ENCODE measurements at places on chromosomes 2 and 18.
A peak's percentile ranks its signal among the peaks of the same experiment; 100 is the strongest.

DNA sequence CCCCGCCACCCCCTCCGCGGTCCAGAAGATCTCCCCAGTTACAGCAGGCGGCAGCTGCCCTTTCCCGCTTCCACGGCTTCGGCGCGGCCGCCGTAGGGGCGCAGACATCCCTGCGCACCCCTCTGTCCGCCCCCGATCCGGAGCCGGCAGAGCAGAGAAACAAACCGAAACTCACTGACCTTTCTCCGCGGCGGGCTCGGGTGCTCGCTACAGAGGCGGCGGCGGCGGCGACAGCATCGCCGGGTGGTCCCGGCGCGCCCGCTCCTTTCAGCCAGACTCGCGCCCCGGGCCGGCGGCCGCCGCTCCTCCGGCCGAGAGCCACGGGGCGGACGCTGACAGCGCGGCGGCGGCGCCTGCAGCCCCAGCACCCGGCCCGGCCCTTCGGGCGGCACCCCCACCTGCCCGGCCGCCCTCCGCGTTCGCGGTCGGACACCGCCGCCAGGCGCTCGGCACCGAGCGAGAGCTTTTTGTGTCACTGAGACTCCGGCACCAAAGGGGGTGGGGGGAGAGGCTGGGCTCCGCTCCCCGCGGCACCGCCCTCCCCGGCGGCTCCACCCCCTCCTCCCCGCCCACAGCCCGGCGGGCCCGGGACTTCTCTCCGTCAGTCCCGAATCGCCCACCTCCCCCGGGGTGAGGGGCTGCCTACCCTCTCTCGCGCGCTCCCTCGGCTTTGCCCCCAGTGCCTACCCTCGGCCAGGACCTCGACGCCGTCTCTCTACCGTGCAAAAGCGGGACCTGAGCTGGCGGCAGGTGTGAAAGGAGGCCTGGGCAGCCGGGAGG is 1.4 kb upstream of the RNF152 start:
- peak; percentile 58 for DNase-seq

GRCh38 chr2:203972066-203972465 is 35.5 kb downstream of the ICOS start:
- DNase-seq = no peak

DNA sequence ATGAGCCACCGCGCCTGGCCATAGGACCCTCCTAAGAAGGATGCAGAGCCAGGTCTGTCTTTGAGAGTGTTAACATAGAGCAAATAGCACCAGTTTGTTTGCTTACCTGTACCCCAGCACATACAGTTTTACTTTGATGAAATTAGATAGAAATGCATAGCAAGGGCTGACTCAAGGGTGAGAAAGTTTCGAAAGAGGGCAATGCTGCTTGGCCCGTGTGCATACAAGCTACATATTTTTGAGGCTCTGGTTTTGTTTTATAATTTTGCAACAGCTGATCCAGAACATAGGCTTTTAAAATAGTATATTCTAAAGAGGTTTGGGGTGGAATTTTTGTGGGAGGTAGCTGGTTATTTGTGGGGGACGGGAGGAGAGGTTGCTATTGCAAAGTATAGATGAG is 151.7 kb downstream of the MCFD2 start:
- no peak for DNase-seq

GRCh38 chr2:236946871-236947270 is 138.8 kb upstream of the COPS8 start:
- no peak for DNase-seq

DNA sequence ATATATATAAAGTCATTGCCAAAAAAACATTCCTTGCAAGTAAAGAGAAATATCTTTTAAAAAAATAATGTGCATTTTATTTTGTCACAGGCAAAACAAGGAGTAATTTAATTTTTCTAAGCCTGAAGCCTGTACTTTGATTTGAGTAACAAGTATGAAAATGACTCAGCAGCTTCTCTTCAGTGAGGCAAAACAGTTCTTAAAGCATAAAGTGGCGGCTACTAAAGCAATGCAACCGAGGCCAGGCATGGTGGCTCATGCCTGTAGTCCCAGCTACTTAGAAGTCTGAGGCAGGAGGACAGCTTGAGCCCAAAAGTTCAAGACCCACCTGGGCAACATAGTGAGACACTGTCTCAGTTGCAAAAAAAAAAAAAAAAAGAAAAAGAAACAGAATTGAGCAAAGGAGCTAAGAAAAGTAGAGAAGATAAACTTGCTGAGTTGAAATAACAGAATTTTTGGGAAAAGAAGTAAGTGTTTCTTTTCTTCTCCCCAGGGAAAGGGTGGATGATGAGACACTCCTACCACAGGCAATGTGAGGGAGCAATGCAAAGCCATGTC is 29.6 kb downstream of the DOK1 start:
- DNase-seq = no peak

DNA sequence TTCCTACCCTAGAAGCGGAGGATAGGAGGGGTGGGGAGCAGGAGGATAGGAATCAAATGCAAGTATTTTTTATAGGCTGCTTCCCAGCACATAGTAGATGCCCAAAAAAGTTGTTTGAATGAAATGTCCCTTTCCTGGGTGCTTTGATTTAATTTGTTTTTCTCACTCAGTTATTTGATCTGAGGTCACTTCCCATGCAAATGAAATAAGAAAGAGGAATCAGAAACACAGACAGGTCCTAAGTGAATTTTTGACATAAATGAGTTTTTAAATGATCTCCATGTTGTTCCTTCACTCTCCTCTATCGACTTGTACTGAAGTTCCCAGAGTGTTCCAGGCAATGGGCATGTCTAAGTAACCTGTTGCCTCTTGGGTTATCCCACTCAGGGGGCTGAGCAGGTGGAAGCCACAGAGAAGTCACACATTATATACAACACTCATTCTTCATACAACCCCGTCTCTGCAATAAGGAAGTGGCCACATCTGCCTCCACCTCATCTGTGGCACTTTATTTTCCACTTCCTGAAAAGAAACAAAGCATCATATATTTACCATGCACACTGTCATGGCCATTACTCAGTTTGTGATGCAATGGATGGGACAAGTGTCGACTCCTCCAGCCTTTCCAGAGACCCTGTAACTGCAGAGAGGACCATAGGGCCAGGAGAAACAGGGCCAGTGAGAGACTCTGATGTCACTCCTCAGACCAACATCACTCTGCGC is 81.9 kb upstream of the ZNF397 start:
- DNase-seq = no peak

DNA sequence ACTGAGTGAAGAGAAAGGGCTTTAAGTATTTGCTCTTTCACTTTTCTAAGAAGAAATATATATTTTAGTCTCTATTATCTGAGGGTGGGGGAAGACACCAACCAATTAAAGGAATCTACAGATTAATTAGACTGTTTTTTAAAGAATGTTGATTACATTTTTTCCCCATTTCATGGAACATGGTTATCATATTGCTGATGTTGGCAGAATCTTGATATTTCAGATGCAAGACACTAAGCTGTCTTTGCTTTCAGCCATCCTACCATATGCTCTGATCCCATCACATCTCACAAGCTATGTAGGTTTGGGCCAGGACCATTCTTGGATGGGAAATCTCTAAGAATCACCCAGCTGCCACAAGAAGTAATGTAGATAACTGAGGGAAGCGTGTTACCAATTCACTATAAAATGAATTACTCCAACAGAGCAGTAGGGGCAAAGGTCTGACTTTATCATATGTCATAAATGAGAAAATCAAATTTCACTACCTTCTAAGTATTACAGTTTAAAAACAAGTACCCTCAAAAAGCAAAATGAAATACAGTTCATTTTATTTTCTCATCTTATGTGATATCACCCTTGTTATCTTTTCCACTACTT is 6.7 kb upstream of the TBR1 start:
- DNase-seq = no peak

- DNase-seq = peak; percentile 61
Measured at GRCh38 chr2:24409700-24410556, 49.6 kb upstream of the ITSN2 start.

GRCh38 chr2:236562434-236562833 is 7.2 kb upstream of the ACKR3 start:
- no peak for DNase-seq

- no peak for DNase-seq
Measured at GRCh38 chr2:241692448-241692847, 5.8 kb upstream of the DTYMK start.

DNA sequence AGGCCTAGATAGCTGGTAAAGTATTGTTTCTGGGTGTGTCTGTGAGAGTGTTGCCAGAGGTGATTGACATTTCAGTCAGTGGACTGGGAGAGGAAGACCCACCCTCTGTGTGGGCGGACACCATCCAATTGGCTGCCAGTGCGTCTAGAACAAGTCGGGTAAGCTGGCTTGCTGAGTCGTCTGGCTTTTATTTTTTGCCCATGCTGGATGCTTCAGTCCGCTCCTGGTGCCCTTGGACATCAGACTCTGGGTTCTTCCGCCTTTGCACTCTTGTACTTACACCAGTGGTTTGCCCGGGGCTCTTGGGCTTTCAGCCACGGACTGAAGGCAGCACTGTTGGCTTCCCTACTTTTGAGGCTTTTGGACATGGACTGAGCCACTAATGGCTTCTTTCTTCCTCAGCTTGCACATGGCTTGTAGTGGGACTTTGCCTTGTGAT is 24.3 kb downstream of the DIS3L2 start:
- no peak for DNase-seq

- DNase-seq = no peak
Measured at GRCh38 chr18:69246027-69246426, 154.7 kb upstream of the DOK6 start.

DNA sequence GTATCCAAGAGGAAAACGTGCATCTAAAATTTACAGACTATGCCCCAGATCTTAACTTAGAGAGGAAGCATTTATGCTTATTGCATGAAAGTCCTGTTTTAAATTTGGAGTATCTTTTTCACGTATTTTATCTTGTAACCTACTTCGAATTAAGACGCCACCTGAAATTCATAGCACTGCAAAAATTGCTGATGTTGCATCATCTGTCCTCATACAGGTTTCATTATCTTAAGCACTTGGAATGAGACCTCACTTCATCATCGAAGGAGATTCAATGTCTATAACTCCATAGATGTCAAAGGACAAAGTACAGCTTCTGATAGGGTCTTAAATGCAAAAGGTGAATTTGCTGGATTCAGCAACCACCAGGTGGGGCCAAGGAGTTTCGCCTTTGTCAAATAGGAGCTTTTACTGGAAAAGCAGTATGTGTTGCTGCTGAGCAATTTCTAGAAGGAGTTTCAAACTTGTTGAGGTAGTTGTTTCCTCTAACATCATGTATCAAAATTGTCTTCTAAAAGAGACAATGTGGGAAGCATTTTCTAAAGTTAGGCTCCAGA is 106.4 kb upstream of the CCDC85A start:
- no peak for DNase-seq

- peak; percentile 29 for DNase-seq
Measured at GRCh38 chr2:206442833-206443734, at the start of gene ADAM23. TSS of gene ADAM23 (plus strand) at chr2:206443532. CDS start at chr2:206443867, 335 bp downstream.

Data from CD4-positive, alpha-beta T cell treated with Interleukin-15 for 4 hours (primary cell).